ENCODE measurements at places on chromosomes 2 and 18.

DNA sequence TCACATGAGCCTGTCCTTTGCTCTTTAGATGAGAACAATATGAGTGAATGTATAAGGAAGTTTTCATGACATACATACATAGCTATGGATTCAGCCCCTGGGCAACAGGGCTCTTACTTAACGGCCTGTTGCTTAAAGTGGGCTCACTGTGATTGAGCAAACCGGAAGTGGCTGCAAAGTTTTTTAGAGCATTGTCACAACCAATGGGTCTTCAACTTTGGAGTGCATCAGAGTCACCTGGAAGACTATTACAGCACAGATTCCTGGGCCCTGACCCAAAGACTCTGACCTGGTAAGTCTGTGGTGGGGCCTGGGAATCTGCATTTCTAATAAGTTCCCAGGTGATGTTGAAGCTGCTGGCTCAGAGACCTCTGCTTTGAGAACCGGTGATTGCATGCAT is 106.3 kb upstream of the SEC11C start:
- no peak for DNase-seq

- no peak for DNase-seq
Measured at GRCh38 chr2:210663631-210664089, 107.3 kb downstream of the CPS1 start.

DNA sequence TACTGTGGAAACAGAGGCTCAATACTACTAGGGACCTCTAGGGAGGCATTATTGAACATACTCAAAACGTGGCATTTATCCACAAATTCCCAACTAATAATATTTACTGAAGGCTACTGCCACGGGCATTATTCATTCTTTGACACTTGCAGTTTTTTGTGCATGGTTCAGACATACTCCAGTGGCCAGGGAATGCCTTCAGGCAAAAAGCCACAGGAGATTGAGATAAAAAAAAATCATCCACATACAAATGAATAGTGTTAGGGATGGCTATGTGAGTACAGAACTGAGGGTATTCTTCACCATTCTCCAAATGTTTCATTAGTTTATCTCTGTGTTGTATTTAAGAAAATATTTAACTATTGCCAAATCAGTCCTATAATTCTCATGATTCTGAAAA is 974.9 kb upstream of the PIK3C3 start:
- no peak for DNase-seq

DNA sequence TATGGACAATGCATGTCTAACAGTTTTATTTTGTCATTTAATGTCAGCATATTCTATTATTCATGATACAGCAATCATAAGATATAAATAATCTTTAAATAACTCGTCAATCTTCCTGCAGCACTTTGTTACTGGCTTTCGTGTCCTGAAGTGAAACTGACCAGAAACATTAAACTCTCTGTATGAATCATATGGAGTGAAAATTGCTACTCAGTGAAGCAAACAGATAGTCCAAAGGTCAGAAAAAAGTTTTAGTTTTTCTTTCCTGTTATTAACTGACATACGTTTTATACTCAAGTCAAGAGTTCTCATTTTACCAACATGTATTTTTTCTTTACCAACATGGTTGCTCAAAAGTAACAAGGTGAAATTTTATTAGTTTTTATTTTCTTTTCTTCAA is 106.8 kb upstream of the GALNT5 start:
- DNase-seq = no peak

GRCh38 chr2:186984481-186984880 is 135.5 kb upstream of the ZSWIM2 start:
- DNase-seq = no peak

DNA sequence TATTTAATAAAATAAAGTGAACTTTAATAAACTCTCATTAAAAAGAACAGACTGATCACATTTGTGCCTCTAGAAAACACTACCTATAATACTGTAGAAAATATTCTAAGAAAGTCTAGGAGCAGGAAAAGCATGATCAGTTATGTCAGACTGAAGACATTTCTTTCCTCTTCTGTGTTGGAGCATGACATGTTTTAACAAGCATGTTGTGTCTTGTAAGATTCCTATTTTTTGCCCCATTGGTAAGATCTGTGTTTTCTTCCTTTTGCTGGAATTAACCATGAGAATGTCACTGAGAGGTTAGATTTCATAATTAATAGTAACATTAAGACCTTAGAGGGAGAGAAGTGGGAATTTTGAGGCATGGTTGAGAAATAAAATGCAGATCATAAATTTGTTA is 27.7 kb downstream of the LAMA3 start:
- no peak for DNase-seq

GRCh38 chr2:227906991-227907390 is 35.6 kb downstream of the DAW1 start:
- no peak for DNase-seq

- no peak for DNase-seq
Measured at GRCh38 chr2:46481198-46482193, 2.1 kb downstream of the TMEM247 start.

- DNase-seq = no peak
Measured at GRCh38 chr2:68236103-68236734, 16.1 kb downstream of the PPP3R1 start.

GRCh38 chr18:36595046-36595817 is 233.6 kb downstream of the TPGS2 start:
- DNase-seq = no peak

DNA sequence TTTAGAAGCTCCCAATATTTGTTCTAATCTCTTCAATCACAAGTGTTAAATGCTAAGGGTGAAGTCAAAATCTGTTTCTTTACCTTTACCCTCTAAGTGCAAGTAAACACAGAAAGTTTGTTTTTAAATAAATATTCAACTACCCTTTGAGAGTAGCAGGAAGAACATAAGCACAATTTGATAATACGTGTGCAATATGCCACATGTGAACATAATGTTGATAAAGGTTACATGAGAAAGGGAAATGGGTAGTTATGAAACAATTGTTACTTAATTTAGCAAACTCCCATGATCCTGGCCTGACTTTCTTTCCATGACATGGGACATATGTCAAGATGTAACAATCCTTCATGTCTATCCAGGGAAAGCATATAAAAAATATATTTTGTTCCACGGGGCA is 7.1 kb downstream of the SPRED2 start:
- no peak for DNase-seq

GRCh38 chr2:159961037-159961436 is 101.4 kb downstream of the PLA2R1 start:
- no peak for DNase-seq

DNA sequence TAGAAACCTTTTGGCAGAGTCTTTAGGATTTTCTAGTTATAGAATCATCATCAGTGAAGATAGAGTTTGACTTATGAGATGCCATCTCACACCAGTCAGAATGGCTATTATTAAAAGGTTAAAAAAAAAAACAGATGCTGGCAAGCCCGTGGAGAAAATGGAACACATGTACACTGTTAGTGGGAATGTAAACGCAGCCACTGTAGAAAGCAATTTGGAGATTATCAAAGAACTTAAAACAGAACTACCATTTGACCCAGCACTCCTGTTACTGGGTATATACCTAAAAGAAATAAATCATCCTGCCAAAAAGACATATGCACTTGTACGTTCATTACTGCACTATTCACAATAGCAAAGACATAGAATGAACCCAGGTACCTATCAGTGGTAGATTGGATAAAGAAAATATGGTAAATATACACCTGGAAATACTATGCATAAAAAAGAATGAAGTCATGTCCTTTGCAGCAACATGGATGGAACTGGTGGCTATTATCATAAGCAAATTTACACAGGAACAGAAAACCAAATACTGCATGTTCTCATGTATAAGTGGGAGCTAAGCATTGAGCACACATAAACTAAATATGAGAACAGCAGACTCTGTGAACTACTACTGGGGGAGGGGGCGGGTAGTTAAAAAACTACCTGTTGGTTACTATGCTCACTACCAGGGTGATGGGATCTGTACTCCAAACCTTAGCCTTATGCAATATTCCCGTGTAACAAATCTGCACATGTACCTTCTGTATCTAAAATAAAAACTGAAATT is 279.0 kb downstream of the KIAA1328 start:
- no peak for DNase-seq

DNA sequence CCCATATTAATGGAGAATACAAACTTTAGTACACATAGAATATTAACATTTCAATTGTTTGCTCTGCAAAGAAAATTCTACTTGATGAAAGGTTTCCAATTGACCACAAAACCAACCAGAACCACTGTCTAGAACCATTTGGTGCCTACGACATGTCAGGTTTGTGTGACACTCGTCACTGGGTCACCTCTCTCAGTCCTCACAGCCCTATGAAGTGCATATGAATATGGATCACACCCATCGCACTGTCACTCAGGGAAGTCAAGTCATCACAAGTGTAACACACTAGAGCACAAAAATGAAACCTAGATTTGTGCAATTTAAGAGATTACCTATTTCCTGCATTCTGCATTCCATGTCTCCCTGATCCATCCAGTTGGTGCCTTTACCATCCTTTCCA is 43.7 kb downstream of the PTPN2 start:
- DNase-seq = no peak

DNA sequence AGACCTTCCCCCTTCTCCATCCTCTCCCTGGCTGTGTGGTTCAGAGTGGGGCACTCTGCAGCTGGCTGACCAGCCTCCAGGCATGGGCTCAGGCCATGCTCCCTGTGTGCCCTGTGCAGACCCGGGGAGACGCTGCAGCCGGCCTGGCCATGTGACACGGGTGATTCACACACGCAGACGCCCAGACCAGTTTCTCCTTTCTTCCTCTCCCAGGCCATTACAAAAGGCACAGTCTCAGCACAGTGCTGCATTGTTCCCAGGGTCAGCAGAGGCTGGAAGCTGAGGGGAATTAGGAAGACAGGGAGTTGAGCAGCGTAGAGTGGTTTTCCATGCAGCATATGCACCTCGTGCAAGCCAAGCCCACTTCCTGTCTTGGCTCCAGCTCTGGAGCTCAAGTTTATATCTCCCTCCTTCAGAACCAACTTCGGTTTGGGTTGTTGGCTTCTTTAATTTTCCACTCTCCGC is 288.5 kb downstream of the TNS1 start:
- no peak for DNase-seq

GRCh38 chr18:32595832-32596231 is 125.2 kb upstream of the GAREM1 start:
- no peak for DNase-seq

DNA sequence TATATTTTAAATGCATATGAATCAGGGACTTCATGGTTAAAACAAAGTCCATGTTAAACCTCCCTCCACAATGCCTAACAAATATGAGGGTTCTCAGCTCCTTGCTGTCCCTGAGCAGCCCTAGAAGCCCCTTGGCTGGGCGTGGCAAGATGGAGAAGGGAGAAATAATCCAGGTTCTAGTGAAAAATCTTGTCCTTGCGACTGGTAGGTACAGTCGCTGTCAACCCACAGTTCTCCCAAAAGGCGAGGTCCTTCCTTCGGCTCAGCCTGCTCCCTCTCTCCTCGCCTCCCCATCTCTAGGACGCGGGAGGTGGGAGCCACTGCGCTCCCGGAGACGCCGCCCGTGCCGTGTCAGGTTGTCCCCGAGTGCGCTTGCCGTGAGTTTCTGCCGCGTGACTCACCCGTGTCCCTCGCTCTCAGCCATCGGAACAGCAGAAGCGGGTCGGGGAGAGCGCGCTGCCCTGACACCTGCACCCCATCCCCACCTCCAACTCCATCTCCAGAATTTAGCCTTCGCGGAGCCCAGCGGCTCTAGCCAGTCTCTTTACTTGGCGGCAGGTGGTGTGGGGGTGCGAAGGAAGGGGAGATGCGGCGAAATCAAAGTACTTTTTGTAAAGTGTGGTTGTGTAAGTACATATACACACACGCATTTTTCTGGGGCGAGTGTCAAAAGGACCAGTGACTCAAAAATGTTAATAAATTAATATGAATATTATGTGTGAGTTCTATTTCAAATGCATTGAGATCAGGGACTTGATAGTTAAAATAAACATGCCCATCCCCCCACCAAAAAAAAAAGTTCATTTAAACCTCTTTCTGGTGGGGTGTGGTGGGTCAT is 65.1 kb upstream of the TMEM17 start:
- no peak for DNase-seq

GRCh38 chr2:37526323-37526722 is 145.1 kb downstream of the CDC42EP3 start:
- DNase-seq = no peak

GRCh38 chr2:179840840-179841239 is 20.6 kb downstream of the ZNF385B start:
- DNase-seq = no peak

DNA sequence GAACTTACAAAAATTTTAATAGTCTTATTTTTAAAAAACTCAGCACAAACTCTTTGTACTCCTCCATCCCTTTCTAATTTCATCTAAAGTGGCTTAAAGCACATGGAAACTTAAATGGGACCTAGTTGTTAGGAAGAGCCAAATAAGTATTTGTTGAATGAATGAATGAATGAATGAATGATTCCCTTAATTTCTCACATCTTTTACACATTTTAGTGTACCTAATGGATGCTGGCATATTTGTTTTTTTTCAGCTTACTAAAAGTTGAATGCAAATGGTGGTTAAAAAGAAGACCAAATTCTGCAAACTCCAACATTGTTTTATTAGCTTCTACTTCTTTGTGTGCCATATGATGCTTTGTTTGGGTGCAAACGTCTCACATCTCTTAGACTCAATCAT is 89.6 kb downstream of the KYNU start:
- no peak for DNase-seq

GRCh38 chr2:12773586-12774394 is 57.1 kb downstream of the TRIB2 start:
- no peak for DNase-seq

- DNase-seq = no peak
Measured at GRCh38 chr2:110873056-110873502, 140.7 kb downstream of the ACOXL start.

- no peak for DNase-seq
Measured at GRCh38 chr2:176173567-176174381, 14.7 kb upstream of the HOXD1 start.

DNA sequence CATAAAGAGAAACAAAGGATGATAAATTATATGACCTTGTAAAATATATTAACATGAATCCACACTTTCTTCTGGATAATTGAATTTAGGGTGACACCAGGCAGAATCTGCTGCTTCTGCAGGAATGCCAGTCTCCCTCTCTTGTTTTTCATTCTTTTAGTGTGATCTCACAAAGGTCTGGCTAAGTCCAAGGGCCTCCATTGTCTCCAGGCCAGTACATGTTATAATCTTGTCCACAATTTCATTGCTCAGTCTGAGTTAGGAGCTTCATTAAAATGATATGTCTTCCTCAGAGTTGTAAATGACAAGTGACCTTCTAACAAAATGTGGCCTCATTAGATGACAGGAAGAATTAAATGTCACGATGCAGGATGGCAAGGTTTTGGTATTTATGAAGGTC is 110.2 kb downstream of the APOB start:
- DNase-seq = no peak

DNA sequence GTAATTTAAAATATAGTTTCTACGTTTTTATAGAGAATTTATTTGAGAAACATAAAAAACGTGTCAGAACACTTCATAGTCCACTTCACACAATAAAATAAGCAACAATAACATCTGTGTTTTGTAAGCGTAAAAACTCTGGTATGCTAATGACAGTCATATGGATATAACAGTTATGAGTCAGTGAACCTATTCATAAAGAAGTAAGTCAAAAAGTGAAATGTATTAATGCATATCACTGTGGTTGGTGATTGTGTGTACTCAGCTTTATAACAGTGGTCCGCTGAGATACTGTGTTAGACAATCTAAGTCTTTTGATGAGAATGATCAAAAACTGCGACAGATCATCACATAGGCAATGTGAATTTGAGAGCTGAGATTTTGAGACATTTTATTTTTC is 153.2 kb downstream of the WDR7 start:
- DNase-seq = no peak

GRCh38 chr18:63237881-63238692 is 81.5 kb downstream of the BCL2 start:
- DNase-seq = no peak

GRCh38 chr2:176999301-176999700 is 213.3 kb upstream of the HNRNPA3 start:
- no peak for DNase-seq
